ENCODE measurements at places on chromosomes 6 and 20. TPM values are rescaled to one million over a fixed set of nuclear protein-coding genes. Genes with fewer than 3 reads are reported as not detected.

- DNase-seq: no peak
These were observed 22.3 kb upstream of the SUPT3H start for GRCh38 chr6:45400021-45400420.

COL9A3 gene
- 1.7 TPM for total RNA-seq

DNA sequence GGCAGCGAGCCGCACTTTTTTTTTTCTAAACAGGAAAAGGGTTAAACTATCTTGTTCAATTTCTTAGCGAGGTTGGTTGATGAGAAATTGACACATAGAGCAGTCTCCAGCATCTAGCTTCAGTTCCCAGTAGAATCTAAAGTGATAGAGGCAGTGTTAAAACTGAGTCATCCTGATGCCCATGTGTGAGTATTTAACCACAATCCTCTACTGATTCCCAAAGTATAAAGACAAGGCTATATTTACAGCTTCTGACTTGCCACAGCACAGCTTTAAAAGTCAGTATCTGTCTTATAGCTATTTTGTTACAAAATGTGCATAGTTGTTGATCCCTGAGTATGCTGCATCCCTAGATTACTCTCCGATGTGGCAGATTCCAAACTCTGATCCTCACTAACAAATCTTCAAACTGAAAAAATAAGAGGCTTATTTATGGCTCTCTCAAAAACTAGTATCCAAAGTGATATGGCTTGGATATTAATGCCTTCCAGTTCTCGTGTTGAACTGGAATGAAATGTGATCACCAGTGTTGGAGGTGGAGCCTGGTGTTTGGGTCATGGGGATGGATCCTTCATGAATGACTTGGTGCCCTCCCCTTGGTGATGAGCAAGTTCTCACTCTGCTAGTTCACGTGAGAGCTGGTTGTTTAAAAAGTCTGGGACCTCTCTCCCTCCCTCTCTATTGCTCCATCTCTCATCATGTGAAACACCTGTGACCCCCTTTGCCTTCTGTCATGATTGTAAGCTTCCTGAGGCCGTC lies 13.1 kb upstream of the POPDC3 start:
- DNase-seq: no peak

SLC35F1 gene
- total RNA-seq: 2.1 TPM

GRCh38 chr6:52191824-52192223 lies 5.6 kb downstream of the IL17A start:
- no peak for DNase-seq

DNA sequence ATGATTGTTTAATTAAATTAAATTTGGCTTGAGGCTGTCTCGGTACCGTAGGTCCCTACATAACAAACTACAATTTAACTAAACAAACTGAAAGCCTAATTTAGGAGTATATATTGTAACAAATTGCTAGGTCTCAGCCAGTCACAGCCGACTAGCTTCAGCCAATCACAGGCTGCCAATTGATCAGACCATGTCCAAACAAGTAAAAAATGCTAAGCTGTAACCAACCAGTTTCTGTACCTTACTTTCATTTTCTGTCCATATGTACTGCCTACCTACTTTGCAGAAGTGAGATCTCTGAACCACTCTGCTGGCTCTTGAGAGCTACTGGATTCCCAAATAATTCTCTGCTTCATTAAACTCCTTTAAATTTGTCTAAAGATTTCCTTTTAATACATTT lies 648.0 kb upstream of the GJE1 start:
- DNase-seq: no peak

- no peak for DNase-seq
These were observed 3.6 kb upstream of the TMEM74B start for GRCh38 chr20:1188347-1188746.

DNA sequence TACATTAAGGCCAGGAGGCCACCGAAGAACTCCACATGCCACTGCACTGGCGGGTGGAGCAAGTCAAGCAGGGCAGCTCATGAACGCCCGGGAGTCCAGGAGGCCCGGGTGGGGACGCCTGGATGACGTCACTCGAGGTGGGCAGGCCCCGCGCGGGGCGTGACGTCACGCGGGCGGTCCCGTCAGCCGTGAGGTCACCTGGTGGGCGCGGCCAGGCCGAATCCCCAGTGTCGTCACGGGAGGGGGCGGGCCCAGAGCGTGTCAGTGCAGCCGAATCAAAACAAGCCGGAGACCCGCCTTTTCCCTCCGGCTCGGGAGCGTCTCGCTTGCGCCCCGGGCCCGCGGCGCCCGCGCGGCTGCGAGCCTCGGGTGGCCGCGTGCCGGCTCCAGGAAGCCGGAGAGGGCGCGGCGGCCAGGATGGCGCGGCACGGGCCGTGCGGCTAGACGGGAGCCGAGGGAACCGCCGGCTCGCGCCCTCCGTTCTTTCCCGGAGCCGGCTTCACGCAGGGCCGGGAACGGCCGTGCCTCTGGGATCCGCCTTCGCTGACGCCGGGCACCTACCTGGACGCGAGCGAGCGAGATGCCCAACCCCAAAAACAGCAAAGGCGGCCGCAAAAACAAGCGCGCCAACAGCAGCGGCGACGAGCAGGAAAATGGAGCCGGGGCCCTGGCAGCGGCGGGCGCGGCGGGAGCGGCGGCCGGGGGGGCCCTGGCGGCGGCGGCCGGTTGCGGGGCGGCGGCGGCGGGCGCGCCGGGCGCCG lies at the start of gene HECA:
TSS of gene HECA (plus strand) at position 264 of the 761 bp plus-strand sequence. CDS start at position 581, 317 bp downstream.
- DNase-seq: peak; percentile 94

DNA sequence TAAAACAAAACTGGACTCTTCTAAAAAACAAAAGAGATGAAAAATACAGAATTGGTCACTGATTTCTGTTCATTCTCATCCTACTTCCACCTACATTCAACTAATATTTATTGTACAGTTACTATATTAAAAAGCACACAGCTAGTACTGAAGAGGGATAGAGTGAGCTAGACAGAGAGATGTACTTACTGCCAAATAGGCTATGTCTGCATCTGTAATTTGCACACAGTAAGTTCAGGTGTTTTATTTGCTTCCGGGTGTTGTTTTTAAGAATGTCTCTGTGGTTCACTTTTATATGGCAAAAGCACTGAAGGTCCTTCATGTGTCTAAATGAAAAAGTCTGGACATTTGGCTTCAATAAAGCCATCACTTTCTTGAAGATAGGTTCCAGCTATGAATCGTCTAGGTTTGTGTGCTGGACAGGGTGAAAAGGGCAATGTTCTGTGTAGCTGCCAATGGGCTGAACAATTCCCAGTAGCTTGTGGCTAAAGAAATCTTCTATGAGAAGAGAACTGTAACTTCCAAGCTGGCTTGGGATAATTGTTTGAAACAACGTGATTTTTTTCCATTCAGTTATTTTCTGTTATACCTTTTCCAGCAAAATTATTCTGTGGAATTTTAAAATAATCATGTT lies 47.3 kb downstream of the EPB41L2 start:
- no peak for DNase-seq

MCHR2 gene
- total RNA-seq: not detected

DNA sequence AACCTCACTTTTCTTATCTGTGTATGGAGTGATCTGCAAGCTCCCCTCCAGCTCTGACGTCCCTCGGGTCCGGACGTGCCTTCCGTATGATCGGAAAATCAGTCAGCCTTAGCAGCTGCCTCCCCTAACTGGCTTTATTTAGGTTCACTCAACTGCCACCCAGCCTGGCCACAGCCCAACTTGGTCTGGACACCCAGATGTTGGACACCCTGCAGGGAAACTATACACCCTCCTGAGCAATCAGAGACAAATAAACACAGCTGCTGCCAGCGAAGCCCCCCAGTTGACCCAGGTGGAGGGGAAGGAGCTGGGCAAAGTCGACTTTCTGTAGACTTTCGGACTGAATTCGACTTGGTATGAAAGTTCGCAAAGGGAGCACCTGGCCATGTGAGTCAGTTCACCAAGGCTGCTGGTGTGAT lies 28.9 kb downstream of the TBC1D7 start:
- DNase-seq: no peak

GRCh38 chr6:148435386-148435785 lies 92.7 kb downstream of the SASH1 start:
- DNase-seq: no peak

DNA sequence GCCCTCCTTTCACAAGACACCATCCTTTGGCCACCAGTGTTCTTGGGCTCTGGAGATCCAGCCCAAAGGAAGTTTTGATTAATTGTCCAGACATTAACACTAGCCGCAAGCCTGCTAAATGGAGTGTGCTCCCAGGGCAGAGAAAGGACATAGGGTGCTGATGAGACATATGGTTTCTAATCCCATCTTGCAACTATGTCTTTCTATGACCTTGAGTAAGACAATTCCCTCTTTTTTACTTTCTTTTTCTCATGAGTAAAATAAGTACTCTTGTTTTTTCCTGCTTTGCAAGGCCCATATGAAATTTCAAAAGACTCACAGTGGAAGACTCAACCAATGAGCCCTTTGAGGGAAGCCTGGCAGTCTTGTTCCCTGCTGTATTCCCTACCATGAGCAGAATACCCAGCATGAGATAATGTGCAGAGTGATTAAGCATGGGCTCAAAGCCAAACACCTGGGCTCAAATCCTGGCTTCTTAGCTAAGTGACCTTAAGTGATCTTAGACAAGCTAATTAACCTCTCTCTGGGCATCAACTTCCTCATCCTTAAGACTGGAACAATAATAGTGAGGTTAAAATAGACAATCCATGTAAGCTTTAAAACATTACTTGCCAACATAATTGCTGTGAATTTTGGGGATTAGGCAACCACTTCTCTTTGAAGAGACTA lies at the start of gene WFDC10B:
TSS of gene WFDC10B (minus strand) at position 51 of the 669 bp plus-strand sequence. CDS start 19,027 bp downstream, outside the sequence.
- no peak for DNase-seq

DNA sequence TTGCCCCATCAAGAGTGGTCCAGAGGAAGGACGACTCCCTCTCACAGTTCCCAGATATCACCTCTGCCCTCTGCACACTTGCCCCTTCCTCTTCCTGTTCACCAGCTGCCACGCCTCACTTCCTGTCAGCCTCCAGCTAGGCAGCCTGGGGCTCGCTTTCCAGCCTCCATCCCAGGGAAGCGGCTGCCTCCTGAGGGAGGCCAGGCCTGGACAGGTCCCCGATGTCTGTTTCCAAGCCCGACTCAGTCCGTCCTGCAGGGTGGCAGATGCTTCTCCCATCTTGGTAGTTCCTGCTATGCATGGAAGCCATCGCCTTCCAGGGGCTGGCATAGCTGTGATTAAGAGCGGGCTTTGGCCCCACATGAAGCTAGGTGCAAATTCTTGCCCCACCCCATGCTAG lies 233.5 kb upstream of the PMEPA1 start:
- DNase-seq: no peak

GSTA1 gene
- total RNA-seq: 38.6 TPM

GRCh38 chr20:57786304-57786932 lies 76.6 kb upstream of the PMEPA1 start:
- DNase-seq: no peak

CENPB gene
- total RNA-seq: 41.8 TPM

LRRC73 gene
- 0.79 TPM for total RNA-seq

DZANK1 gene
- total RNA-seq: 1.8 TPM

EDN1 gene
- 4.1 TPM for total RNA-seq

LTA gene
- 1.3 TPM for total RNA-seq

DNA sequence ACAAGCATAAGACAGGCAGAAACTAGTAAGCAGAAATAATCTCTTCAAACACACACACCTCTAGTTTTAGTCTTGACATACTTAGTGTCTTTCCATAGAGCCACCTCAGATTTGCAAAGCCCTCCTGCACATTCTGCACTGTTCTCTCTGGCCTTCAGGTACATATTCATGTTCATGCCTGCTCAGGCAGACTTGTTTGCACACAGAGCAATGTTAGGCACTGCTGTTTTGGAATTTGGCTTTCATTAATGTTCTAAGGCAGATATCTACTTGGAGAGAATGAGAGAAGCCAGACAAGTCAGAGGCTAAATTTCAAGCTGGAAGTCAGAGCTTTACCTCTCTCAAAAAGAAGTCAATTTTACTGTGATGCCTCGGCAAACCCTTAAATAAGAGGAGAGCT lies 21.3 kb upstream of the DST start:
- DNase-seq: no peak

DNA sequence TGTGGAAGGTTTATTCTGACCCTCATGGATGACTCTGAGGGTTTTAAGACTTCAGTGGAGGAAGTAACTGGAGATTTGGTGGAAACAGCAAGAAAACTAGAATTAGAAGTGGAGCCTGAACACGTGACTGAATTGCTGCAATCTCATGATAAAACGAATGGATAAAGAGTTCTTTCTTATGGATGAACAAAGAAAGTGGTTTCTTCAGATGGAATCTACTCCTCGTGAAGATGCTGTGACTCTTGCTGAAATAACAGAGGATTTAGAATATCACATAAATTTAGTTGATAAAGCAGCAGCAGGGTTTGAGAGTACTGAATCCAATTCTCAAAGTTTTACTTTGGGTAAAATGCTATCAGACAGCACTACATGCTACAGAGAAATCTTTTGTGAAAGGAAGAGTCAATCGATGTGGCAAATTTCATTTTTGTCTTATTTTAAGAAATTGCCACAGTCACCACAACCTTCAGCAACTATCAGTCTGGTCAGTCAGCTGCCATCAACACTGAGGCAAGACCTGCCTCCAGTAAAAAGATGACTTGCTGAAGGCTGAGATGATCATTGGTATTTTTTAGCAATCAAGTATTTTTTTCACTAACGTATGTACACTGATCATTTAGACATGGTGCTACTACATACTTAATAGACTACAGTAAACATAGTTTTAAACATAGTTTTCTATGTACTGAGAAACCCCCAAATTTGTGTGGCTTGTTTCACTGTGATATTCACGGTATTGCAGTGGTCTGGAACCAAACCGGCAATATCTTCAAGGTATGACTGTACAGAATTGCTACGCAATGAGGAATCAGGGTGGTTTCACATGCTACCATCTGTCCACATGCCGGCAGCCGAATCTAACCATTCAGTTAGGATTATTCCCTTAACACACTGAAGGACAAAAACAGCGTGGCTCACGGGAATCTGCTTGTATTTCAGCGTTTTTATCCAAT lies 149.0 kb downstream of the MYB start:
- DNase-seq: no peak

DUSP15 gene
- 1.4 TPM for total RNA-seq

GRCh38 chr6:108091288-108091687 lies 16.7 kb upstream of the OSTM1 start:
- no peak for DNase-seq

DNA sequence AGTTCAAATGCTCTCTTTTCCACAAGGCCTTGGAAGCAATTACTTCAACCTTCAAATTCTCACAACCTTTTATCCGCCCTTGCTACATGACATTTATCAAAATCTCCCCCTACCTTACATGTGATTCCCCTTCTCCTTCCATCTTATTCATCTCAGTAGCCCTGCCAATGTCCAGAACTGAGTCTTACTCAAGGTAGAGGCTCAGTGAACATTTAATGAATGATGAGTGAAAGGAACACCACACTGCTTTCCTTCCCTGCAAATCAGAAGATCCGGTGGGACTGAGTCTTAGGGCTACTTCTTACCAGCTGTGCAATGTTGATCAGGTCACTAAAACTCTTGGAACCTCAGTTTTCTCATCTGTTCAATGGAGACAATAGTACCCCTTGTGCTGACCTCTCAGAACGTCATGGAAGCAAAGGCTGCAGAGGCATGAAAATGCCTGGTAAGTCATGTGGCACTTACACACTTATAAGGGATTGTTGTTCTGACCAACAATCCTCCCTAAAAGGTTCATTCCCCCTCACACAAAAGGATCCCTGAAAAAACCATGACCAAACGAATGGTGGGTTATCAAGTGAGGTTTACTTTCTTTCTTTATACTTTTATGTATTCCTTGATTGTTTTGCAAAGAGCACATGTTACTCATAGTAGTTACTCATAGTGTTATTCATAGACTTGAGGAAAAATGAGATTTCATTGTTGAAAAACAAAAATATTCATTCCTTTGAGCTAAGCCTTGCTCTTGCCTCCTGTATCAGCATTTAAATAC lies 6.5 kb downstream of the MDGA1 start:
- DNase-seq: no peak

- DNase-seq: no peak
These were observed 71.1 kb downstream of the PERP start for GRCh38 chr6:138036111-138036510.

- DNase-seq: no peak
These were observed 91.5 kb upstream of the RREB1 start for GRCh38 chr6:7016226-7016625.

LGSN gene
- total RNA-seq: not detected
